ENCODE measurements at places on chromosomes 7 and 10. TPM values are rescaled to one million over a fixed set of nuclear protein-coding genes. Genes with fewer than 3 reads are reported as not detected.

Gene TNS3
- total RNA-seq, result 1.7 TPM

Gene CYP2W1
- total RNA-seq, result 0.21 TPM

Gene NAT16
- not detected for total RNA-seq

Gene ANKRD30A
- total RNA-seq, result not detected

Gene SFTPA1
- total RNA-seq, result not detected
